Effector CD4-positive, alpha-beta T cell (primary cell): ENCODE measurements at places on chromosomes 5 and 9.
A peak's percentile ranks its signal among the peaks of the same experiment; 100 is the strongest.

DNA sequence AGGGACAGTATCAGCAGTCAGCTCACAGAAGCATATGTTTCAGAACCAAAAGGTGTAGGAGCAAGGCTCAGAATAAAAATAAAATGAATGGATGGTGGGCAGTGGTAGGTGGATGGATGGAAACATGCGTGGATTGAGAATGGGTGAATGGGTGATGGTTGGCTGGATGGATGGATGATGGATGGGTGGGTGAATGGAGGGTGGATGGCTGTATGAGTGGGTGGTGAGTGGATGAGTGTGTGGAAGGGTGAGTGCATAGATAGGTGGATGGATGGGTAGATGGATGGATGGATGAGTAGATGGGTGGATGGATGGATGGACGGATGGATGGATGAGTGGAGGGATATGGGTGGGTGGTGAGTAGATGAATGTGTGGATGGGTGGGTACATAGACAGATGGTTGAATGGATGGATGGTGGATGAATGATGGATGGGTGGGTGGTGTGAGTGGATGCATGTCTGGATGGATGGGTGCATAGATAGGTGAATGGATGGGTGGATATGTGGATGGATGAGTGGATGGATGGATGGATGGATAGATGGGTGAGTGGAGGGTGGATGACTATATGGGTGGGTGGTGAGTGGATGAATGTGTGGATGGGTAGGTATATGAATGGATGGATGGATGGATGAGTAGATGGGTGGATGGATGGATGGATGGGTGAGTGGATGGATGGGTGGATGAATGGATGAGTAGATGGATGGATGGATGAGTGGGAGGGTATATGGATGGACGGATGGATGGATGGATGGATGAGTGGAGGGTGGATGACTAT is 164.2 kb downstream of the C9orf50 start:
- no peak for DNase-seq

DNA sequence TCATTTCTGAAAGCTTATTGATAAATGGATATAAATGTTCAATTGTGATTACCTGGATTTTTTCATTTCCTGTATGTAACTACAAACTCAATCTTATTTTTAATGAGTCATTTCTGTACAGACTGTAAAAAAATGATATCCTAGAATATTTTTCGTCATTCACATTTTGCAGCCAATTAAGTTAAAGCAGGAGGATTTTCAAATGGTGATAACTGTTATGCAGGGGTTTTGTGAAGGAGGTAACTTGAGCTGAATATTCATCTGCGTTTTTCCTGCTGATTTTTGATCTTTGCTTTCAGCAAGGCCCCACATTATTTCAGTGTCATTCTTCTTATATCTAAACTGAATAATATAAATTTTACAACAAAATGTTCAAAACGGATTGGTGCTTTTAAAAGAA is 74.1 kb downstream of the SLF1 start:
- no peak for DNase-seq

DNA sequence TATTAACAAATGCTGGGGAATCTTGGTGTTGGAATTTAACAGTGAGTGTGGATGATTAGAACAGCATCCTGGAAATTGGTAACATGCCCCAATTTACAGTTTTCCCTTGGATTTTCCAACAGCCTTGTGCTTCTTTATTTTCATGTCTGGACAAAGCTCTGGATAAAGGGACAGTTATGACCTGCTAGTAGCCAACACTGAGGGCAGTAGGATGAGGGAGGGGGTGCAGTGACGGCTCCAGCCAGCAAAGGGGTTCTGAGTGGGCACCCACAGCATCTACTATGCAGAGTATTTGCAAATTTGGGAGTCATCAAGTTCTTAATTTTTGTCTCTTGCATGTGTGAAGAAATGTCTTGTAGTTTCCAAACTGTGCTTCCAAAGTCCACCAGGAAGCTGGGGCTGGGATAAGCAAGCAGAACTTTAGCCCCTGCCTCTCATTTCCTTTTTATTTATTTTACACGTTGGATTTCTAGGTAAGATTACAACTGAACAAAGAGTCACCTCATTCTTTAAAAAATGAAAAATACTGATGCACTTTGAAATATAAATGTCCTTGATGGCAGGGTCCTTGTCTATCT is 63.0 kb upstream of the SELENOP start:
- DNase-seq: no peak

GRCh38 chr5:32908641-32909040 is 197.5 kb downstream of the NPR3 start:
- no peak for DNase-seq

- DNase-seq: no peak
Measured at GRCh38 chr5:127988146-127988760, 95.3 kb upstream of the SLC12A2 start.

DNA sequence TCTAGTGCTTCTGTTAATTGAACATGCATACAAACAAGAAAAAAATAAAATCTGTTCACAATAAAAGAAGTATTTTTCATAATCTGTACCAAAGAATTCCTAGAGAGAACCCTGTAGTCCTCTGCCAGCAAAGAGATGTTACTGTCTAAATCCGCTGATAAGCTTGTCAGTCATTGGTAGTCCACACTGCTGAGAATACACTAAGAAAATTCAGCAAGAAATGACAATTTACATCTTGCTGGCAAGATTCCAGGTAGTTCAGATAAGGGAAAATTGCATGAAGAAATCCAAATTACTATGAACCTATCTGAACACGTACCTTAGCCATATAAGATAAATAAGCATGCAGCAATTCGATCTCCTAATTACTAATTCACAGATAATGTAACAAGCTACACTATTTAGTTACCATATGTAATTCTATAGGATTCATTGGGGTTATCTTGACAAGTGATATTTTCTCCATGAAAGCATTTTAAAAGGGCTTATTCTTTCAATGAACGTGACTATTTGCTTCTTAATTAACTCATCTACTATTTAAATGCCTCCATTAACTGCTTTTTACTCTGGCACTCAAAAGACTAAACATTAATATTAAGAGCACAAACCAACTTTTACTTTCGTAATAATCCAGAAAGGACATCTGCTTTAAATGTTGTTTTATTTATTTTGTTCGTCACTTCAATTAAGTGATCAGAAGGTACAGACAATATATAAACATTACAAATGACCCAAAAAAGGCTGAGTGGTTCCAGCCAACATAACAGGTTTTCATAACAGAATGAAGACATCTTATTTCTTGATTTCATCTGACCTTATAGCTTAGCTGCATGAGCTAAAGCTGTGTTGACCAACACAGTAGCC is 9.7 kb downstream of the MPDZ start:
- DNase-seq: no peak

- DNase-seq: no peak
Measured at GRCh38 chr9:130989391-130989790, 19.6 kb upstream of the LAMC3 start.

DNA sequence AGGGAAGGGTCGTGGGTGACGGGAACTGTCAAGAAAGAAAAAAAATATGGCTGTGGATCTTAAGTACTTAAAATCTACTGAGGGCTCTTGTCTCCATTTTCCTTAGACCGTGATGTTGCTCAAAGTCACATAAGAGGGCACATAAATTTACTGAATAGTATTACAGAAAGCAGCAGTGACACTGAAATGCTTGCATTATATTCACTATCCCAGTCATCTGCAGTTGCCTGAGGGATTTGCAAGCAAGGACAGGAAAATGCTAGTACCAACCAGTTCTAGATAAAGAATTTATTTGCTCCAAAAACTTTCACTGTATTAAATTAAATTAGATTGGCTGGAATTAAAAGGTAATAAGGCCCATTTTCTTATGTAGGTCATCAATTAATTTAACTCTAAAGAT is 106.5 kb upstream of the CCDC152 start:
- no peak for DNase-seq

GRCh38 chr9:82513976-82514735 is 525.6 kb downstream of the SPATA31D1 start:
- DNase-seq: no peak

DNA sequence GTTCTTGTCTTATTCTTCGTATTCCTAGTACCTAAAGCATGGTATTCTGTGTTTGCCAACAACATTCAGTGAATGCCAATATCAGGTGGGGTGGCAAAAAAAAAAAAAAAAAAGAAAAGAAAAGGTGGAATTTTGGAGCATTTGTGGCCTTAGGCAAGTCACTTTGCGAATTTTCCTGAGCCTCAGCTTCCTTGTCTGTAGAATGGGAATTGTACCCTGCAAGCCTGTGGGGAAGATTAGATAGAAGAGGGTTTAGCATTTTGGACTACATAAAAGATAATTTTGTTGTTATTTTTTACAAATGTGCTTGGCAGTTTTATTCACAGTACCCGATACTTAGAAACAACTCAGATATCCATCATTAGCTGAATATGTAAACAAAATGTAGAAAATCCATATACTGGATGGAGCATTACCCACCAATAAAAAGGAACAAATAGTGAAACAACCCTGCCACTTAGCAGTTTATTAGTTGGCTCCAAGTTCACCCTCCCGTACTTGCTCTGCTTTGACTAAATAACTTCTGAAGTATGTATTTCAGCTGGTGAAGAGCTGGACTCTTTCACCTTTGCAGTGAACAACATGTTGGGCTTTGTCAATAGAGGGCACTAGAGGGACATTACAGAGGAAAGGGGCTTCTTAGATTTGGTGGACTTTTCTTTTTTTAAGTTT is 13.6 kb downstream of the UBE2D2 start:
- DNase-seq: peak; percentile 19

DNA sequence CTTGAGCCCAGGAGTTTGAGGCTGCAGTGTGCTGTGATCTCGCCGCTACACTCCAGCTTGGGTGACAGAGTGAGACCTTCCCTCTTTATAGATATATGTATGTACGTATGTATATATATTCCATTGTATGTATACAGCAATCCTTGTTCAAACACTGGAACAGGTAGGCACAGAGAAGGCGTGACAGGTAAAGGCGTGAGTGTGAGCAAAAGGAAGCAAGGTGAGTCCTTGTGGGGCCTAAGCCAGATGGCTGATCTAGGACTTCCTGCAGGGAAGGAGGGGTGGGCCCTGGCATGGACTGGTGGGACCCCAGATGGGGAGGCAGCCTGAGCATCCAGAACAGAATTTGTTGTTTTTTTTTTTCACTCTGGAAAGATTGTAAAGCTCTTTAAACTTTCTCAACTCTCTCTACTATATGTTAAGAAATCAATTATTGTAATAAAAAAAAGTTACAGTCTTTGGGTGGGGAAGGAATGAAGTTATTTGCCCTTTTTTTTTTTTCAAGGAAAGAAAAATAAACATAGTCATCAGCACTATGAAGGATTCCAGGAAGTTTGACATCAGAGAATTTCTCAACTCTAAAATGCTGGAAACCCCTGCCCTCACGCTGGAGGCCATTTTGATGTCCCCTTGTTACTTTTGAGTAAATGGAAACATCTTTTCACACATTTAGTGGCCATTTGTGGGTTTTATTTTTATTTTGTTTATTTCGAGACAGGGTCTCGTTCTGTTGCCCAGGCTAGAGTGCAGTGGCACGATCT is 38.9 kb upstream of the STXBP1 start:
- DNase-seq: no peak

GRCh38 chr5:54748527-54748926 is 231.0 kb downstream of the SNX18 start:
- no peak for DNase-seq

- DNase-seq: no peak
Measured at GRCh38 chr5:86649832-86650505, 32.2 kb downstream of the COX7C start.

GRCh38 chr9:86795823-86796553 is 151.3 kb downstream of the GAS1 start:
- DNase-seq: no peak

GRCh38 chr9:6922124-6922676 is 164.4 kb downstream of the KDM4C start:
- DNase-seq: no peak

- DNase-seq: no peak
Measured at GRCh38 chr9:92763721-92764380, 782 bp downstream of the BICD2 start.

DNA sequence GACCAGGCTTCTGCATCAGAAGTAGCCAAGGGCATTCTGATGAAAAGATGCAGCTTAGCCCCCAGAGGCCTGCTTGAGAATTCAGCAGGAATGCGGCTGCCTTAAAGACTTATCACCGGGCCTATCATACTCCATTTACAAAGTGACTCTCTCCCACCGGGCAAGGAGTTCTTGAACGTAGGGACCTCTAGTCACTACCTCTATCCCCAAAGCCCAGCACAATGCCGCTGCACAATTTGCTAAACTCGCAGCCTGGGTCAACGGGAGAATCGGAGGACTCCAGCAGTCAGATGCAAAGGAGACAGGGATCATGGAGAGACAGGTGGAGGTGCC is 661 bp downstream of the PDCL start:
- DNase-seq: no peak

DNA sequence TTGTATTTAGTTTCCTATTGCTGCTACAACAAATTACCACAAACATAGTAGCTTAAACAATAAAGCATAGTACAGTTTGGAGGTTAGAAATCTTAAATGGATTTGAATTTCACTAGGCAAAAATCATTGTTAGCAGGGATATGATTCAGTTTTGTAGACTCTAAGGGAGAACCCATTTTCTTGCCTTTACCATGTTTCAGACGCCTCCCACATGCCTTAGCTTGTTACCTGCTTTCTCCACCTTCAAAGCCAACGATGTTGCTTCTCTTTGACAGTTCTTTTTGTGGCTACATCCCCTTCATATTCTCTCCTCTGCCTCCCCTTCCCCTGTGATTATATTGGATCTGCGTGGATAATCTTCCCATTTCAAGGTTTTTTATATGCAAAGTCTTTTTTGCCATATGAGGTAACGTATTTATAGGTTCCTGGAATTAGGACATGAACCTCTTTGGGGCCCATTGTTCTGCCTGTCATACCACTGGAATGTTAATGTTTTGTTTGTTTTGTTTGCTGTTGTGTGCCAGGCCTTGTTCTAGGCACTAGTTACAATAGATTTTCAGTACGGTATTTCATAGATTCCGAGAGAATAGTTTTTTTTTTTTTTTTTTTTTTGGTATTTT is 54.1 kb downstream of the UHRF2 start:
- no peak for DNase-seq

DNA sequence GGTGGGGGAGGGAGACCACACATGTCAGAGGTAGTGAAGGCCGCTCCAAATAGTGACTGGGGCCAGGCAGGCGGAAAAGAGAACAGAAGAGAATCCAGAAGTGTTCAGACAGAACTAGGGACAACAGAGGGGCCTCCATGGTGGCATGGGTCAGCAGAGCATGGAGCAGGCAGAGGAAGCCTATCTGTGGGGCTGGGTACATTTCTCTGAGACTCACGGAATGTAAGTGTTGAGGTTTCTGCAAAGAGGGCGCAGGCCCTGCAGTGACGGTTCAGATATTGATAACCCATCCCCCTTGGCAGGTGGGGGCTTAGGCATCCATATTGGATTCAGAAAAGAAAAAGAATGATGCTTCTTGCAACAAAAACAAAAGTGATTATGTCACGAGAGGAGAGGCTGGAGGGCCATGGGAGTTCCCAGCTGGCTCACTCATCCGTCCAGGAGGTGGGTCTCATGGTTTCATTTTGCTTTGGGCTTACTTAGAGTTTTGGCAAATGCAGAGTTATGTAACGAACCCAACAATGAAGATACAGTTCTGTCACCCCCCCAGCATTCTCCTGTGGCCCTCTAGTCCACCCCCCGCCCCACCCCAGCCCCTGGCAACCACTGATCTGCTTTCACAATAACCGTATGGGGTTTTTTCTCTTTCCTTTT is 5.4 kb upstream of the RMND5B start:
- DNase-seq: no peak
